Right forelimb (tissue), 1 donor: ENCODE measurements at places on chromosomes 4 and X.

GRCh38 chrX:150905293-150905692 is 6.8 kb upstream of the CD99L2 start:
- DNase-seq = no peak

DNA sequence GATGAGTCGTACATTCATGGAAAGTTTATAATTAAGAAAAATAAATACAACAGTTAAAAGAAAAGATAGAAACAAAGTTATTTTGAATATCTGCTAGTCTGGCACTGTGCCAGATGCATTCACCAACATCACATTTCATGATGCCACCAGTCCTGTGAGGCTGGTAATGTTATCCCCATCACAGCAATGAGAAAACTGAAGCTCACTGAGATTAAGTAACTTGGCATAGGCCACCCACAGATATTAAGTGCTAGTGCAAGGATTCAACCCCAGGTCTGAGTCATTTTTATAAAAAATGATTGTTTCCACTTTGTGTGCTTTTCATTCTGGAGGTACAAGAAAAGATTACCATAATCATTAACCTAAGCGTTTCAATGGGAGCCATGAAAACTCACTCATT is 65.0 kb upstream of the IL15 start:
- no peak for DNase-seq

DNA sequence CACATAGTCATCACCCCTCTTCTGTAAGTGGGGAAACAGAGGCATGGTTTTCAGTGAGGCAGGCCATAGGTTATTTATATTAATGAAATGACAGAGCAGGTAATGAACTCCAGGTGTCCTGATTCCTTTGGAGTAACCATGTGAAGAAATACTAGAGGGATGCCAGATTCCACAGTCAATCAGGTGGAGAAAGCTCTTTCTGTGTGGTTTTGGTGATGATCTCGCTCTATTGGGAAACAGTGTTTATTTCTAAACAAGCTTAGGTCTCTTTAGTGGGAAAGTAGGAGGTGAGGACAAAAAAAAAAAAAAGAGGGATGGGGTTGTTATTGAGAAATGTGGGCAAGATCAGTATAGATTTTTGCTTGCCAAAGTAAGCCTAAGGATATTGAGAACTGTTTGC is 12.2 kb downstream of the DOCK11 start:
- DNase-seq = no peak

GRCh38 chr4:11912886-11913285 is 484.2 kb upstream of the HS3ST1 start:
- DNase-seq = no peak

- no peak for DNase-seq
These were observed 15.1 kb upstream of the INTS6L start for GRCh38 chrX:135505351-135505750.

DNA sequence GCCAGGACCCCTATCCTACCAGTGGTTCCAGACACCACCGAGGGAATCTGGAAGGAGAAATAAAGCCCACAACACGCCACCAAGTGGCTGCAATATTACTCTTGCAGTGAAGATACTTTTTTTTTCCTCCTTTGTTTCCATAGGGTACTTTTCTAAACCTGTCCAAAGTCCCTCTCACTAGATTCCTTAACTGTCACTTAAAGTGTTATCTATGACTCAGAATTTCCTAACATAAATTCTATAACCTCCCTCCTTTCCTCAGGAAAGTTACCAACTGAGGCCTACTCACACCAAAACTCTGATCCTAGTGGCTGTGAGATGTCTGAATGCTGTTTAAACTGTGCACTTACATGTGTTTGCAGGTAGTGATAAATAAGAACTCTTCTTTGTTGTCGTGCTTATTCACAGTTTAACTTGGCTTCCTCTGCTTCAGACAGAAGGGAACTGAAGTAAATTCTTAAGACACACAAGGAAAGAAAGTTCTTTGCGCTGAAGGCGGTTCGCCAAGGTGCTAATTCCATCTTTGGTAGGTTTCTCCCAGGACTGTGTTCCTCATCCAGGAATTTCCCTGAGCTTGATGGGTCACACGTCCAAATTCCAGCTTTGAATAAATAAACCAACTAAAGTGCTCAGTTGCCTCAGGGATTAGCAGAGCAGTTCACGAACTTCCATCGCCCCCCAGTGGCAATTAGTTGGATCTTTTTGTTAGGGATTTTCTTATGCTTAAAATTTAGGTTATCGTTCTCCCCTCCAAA is 10.7 kb upstream of the HCCS start:
- DNase-seq = no peak
